ENCODE measurements at places on chromosomes 4 and X. TPM values are rescaled to one million over a fixed set of nuclear protein-coding genes. Genes with fewer than 3 reads are reported as not detected.

ABCE1 gene
- 98.5 TPM for total RNA-seq

USP26 gene
- 0.36 TPM for total RNA-seq

MAB21L2 gene
- total RNA-seq, result 1.6 TPM

FOXP3 gene
- total RNA-seq, result 0.22 TPM

TMSB15A gene
- total RNA-seq, result 175 TPM

DNA sequence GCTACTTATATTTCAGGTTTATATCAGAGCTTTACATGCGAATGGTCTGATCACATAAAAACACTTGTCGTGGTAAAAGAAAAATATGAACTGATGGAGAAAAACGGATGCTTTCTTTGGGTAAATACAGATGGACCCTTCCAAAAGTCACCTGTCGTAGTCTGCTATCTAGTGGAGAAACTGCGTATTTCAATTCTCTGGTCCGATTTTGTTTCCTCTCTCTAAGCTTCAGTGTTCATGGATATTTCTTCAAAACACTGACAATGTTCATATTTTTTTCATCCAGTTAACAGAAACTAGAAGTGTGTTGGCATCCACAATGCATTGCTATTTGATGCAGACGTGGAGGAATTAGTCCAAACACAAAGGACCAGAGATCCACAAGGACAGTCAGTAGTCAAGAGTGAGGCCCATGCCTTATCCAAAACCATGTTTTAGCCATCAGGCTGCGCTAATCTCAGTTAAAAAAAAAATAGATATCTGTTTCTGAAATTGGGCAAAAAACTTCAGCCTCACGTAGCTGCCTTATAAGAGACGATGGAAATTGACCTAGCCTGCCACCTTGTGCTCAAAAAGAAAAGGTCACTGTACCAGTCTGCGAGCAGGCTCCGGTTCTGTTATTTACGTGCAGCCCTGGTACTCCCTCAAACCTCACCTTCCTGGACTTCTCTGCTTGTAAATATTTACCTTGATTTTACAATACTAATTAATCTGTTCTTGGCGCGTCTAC, 16.0 kb downstream of the MEPE start:
- peak; percentile 80 for ATAC-seq

- no peak for ATAC-seq
These were observed 25.3 kb downstream of the BTC start for GRCh38 chr4:74768857-74769525.

GRCh38 chr4:140149846-140150635, 3.9 kb downstream of the MAML3 start:
- no peak for ATAC-seq

DNA sequence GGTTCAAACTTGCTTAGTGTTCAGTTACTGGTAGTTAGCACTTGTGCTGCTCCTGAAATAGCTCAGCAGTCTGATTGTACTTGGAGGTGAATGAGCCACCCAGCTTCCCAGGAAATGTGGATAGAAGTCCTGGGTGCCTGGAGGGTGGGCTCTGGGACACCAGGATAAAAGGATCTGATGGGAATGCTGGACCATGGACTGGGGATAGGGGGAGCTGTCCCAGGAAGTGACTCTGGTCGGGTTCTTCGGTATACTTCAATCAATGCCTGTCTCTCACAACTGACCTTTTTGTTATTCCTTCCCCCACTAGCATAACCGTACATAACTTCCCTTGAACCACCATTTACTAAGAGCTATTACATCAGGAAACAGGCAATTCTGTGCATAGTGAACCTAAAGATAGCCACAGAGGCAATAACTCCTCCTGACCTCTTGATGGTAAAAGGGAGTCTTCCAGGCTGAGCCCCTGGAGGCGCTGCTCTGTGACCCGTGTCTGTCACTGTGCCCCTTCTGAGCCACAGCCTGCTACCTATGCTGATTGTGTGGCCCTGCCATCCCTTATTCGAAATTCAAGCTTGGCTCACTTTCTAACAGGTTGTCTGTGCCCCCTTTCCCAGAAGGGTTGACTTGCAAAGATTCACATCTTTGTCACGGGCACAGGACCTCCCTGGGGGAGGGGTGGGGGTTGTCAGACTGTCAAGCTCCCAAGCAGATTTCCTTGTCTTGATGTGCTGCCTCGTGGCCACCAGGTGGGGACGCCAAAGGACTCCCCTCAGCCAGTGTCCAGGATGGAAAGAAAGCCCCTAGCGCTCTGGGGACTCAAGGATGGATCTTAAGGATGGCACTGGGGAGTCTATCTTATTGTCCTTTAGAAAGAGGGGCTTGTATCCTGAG, 24.5 kb upstream of the WDR1 start:
- no peak for ATAC-seq

- ATAC-seq, result no peak
These were observed 57.5 kb upstream of the WDR1 start for GRCh38 chr4:10173754-10174749.

DNA sequence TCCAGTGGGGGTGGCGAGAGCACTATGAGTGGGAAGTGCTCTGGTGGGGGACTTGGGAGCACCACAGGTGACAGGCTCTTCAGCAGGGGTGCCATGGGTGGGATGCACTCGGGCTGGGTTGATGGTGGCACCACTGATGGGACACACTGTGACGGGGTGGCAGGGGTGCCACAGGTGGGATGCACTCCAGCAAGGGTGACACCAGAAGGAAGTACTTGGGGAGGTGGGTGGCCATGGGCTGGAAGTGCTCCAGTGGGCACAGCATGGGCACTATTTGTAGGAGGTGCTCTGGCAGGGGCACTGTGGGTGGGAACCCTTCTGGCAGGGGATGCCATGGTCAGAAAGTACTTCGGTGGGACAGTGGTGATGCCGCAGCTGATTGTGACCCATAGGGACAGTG, 346.6 kb downstream of the CFAP47 start:
- no peak for ATAC-seq

DNA sequence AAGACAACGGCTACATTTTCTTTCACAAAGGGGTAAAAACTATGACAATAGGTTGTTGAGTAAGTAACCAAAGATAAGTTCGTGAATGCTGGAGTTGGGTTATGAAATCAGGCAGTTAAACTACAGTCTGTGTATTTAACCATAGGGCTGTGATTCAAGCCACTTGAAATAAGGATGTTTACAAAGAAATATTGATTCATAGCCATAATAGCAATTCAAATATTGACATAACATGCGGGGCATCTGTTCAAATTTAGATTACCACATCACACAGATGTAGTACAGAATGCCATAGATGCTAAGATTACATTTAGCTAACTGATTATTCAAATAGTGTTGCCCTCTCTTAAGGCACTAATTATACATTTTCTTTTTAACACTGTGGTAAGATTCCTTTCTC, 364.1 kb downstream of the FSTL5 start:
- no peak for ATAC-seq

- ATAC-seq, result no peak
These were observed 2.4 kb upstream of the TLR10 start for GRCh38 chr4:38785041-38785790.

DNA sequence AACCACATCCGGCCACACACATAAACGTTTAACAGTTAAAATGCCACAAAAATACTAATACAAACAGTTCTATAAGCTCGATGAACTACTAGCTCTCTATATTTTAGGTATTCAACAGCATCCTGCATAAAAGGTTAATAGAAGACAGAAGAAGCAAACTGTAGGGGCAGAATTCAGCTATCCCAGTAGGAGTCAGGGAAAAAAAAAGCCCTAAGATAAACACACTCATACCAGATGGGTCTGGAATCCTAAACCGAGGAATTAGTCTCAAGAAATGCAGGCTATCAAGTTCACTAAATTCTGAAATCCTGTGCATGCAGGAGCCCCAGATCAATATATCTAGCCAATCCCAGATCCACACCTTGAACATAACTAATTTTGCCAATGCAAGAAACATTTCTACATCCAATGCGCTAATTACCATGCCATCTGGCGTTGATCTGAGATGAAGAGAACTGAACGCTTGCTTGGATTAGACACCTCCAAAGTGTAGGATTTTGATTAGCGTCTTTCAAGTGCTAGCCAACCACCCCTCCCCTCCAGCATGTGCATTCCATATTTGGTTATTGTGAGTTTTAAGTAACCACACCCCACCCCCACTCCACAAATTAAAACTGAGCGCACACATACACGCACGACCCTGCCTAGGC, 512.2 kb upstream of the INTU start:
- no peak for ATAC-seq

- no peak for ATAC-seq
These were observed 72.4 kb upstream of the KLHL13 start for GRCh38 chrX:118189000-118189399.

DNA sequence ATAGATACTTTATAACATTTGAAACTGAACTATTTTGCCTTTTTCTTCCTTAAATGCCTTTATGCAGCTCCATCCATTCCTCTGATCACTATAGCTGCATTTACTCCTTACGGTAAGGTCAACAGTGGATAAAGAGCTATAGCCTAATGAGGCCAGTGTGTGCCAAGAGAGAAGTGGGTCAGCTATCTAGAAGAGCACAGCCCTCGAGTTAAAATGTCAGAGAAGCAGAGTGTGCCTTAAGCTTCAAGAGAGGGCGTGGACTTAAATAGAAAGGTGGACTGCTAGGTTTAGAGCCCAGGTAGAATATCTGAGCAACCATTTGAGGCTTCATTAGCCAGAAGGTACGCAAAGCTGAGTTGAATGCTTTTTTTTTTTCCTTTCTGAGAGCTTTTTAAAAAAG, 347.4 kb downstream of the BMPR1B start:
- no peak for ATAC-seq

GRCh38 chrX:153633607-153634180, 13.3 kb upstream of the DUSP9 start:
- ATAC-seq, result no peak

GRCh38 chr4:4426511-4427120, 39.7 kb downstream of the NSG1 start:
- ATAC-seq, result no peak

DNA sequence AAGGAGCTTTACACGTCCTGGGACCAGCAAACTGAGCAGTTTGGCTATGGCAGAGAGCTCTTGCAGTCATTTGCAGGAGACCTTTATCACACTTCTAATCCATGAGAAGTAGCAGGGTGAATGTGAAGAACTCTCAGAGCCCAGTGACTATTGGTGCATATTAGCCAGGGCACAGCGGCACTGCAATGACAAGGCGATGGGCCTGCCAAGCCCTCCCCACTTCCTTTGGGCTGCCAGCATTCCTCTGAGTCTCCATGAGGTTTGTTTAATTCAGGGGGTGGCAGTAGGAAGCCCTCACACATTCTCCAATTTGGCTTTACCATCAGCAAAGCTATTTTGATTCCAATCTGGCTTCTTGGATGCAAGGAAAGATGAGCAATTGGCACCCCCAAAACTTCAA, 79.2 kb upstream of the TSPAN7 start:
- ATAC-seq, result no peak

DNA sequence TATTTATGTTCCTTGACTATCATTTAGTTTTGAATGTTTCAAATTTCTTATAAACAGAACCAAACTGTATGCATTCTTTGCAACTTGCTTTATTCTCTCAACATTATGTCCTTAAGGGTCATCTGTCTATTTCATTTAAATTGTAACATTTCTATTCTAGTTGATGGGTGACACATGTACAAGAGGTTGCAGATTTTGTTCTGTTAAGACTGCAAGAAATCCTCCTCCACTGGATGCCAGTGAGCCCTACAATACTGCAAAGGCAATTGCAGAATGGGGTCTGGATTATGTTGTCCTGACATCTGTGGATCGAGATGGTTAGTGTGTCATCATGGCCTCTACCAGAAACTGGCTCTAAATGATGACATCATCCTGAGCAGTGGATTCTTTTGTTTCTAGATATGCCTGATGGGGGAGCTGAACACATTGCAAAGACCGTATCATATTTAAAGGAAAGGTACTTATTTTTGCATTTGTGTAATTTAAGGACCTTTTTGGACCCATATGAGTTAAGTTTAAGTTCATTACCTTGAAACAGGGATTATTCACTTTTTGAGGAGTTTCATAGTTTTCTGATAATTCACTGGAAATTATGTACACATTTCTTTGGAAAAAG, 6.1 kb downstream of the LIAS start:
- ATAC-seq, result peak; percentile 83

GRCh38 chr4:184252136-184253071, 34.7 kb upstream of the ENPP6 start:
- ATAC-seq, result no peak

DNA sequence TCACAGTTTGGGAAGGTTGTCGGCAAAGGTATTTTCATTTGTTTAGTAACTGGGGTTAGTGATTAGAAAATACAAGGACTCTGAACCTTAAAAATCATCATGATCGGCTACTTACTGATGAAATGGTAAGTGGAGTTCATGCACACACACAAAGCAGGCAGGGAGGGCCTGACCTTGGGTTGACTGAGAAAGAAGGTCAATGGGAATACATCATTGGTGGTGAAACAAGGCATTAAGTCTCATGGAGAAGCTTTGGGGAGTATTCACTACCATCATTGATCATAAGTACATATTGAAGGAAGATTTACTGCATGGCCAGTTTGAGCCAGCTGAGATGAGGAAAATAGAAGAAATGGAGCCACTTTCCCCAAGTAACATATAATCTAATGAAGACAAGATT, 74.4 kb downstream of the LUZP4 start:
- ATAC-seq, result no peak
